Right cardiac atrium (tissue), 5 donors: ENCODE measurements at places on chromosomes 11 and 22. TPM values are rescaled to one million over a fixed set of nuclear protein-coding genes. Genes with fewer than 3 reads are reported as not detected.

DNA sequence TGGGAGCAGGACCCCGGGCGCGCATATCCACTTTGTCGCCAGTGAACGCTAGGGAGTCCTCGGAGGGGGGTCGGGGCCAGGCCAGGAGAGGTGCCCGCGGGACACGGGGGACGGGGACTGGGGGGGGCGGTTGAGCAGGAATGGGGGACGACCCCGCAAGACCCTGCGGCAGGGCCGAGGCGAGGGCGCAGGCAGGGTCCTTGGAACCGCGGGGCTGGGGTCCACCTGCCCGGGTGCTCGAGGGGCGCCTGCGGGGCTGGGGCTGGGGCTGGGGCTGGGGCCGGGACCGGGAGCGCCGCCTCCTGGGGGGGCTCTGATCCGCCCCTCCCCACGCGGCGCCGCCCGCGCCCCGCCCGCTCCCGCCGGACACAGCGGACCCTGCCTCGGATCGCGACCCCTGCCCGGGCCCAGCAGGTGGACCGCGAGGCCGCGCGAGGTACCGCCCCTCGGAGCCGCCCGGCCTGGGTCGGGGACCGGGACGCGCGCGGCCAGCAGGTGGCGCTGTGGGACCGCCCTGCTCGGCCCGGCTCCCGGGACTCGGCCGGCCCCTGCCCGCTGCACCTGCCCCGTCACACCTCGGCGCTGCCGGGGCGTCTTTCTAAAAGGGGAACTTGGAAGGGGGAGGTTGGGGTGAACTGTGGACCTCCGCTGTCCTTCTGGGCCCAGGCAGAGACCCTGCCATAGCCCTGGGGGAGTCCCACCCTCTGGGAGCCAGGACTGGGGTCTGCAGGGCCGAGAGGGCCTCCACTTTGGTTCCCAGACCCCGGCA, 11.0 kb downstream of the CRELD2 start:
- DNase-seq = peak; percentile 86

DNA sequence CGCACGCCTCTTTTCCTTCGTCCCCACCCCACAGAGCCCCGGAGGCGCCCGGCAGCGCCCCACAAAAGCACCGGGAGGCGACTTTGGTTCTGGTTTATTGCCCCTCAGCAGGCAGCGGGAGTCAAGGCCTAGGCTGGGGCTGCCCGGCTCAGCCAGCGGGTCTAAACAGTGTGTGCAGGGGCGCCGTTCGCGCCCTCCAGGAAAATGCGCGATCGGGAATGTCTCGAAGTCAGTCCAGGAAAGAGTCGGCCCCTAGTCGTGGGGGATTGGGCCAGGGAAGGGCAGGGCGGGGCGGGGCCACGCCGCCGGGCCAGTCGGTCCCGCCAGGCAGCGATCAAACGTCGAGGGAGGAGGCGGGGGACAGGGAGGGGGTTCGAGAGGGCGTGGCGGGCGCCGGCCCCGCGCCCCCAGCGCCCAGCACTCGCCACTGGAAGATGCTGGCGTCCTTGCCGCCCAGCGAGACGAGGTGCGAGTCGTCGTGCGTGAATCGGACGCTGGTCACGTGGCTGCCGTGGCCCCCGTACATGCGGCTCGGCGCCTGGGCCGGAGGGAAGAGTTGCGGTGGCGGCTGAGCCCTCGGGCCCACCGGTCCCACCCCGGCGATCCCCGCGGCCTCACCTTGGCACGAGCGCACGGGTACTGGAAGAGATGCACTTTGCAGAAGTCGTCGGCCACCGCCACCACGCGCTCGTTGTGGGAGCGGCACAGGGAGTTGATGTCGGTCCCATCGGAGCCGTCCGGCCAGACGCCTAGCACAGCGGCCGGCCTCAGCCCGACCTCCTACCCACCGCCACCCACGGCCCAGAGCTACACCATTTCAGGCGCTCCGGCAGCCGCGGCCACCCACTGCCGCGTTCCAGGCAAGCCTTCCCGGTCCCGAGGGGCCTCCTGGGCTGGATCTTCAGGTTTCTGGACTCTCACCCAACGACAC, 741 bp upstream of the MTA2 start:
- DNase-seq = peak; percentile 90

GRCh38 chr11:2103668-2104523, 35.3 kb downstream of the IGF2 start:
- DNase-seq = peak; percentile 50

The CELSR1 gene
- 5.6 TPM for polyA plus RNA-seq

DNA sequence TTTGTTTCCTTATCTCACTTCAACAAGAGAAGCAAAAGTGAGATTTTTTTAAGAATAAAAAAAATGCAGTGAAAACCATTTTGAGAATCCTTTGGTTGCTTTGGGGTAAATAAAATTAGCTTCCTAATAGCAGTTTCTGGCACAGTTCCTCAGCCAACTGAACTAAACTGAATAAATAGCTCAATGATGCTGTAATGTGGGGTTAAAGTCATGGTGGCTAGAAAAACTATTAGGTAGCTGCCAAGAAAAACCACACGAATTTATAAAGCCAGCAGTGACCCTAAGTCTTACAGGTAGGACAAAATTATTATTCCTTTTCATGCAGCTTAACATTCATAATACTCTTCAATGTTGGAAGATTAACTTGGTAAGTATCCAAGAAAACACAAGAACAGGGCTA, 142.4 kb downstream of the APIP start:
- no peak for DNase-seq

- DNase-seq = no peak
These were observed 2.3 kb downstream of the SCUBE2 start for GRCh38 chr11:9089061-9089460.
